OCI-M1 (cell line): ENCODE measurements at places on chromosomes 1 and 21.

GRCh38 chr1:151476083-151476482, 16.8 kb upstream of the POGZ start:
- no peak for DNase-seq

DNA sequence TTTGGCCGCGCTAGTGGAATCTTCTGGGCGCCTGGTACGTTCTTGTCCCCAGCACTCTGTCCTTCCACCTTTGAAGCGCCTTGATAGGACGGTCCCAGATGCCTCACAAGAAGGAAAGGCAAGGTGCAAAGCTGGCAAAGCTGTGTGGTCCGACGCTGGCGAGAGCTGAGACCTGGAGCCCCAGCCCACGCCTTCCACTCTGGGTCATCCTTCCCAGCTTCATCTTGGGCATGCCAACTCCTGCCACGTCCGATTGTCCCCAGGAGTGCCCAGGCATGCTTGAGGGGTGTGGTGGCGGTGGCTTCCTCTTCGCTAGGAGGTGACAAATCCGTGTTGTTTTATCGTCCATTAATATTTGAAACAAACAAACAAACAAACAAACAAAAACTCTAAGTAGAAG, 123.9 kb upstream of the DPYD start:
- DNase-seq, result no peak

GRCh38 chr1:217078078-217078690, 355.0 kb upstream of the ESRRG start:
- no peak for DNase-seq

- no peak for DNase-seq
Measured at GRCh38 chr21:17044696-17045095, 468.1 kb upstream of the CXADR start.

- peak; percentile 98 for DNase-seq
Measured at GRCh38 chr1:183635606-183636333, at the start of gene ARPC5. Gene ARPC5, minus strand, starts transcription at chr1:183635783. Its CDS starts 124 bp downstream, at chr1:183635659.

- DNase-seq, result no peak
Measured at GRCh38 chr1:235095938-235096562, 32.6 kb downstream of the TOMM20 start.

GRCh38 chr1:17615157-17615556, 75.7 kb downstream of the ARHGEF10L start:
- DNase-seq, result no peak

DNA sequence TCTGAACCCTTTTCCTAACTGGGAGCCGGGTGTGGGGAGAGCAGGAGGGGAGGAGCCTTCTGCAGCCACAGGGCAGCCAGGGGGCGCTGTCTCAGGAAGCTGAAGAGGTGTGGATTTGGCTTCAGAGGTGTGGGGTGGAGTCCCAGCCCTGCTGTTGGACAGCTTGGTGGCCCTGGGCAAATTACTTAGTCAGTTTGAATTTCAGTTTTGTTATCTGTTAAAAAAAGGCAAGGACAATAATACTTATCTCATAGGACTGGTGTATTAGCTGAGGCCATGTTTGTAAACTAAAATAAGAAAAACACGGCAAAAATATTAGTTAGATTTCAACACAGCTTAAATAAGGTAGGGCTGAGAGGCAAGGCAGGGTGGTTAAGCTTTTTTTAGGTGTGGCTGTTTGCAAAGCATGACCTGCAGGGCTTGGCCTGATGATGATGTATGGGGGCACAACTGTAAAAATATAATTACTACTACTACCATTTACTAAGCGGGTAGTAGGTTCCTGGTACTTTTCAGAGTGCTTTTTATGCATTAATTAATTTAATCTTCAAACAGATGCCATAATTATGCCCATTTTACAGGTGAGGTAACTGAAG, 111.8 kb downstream of the PLXNA2 start:
- peak; percentile 87 for DNase-seq

- no peak for DNase-seq
Measured at GRCh38 chr1:14946684-14947238, 206.8 kb upstream of the TMEM51 start.

DNA sequence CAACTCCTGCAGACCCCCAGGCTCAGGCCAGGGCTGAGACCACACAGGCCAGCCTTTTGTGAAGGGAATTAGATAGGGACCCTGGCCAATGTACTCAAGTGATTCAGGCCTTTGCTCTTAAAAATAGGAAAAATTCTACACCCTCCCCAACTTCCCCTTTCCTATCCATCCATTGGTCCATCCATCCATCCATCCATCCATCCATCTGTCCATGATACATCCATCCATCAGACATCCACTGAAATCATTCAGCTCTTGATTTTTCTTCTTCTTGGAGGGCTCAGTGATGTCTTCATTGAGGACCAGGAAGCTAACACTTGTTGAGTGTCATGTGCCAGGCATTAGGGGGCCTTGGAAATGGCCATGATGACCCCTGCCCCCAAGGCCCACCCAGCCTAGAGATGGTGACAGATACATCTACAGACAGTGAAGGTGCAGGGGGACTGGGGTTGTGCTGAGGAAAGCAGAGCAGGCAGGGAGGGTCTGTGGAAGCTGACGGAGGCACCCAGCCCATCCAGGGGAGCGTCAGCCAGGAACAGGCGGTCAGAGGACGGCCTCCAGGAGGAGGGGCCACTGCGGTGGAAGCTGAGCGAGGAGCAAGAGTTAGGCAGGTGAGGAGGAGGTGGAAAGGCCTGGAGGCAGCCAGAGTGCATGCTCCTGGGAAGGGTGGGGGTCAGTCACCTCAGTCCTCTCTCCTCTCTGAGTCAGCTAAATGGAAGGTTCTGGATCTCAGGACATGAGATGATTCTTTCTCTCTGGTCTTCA, 81.9 kb downstream of the EPHB2 start:
- no peak for DNase-seq

- DNase-seq, result peak; percentile 91
Measured at GRCh38 chr1:207691841-207692240, 46.9 kb downstream of the CR1L start.

GRCh38 chr1:8011016-8011415, 15.1 kb downstream of the ERRFI1 start:
- DNase-seq, result no peak

- DNase-seq, result no peak
Measured at GRCh38 chr21:43781846-43782245, 5.7 kb upstream of the CSTB start.

DNA sequence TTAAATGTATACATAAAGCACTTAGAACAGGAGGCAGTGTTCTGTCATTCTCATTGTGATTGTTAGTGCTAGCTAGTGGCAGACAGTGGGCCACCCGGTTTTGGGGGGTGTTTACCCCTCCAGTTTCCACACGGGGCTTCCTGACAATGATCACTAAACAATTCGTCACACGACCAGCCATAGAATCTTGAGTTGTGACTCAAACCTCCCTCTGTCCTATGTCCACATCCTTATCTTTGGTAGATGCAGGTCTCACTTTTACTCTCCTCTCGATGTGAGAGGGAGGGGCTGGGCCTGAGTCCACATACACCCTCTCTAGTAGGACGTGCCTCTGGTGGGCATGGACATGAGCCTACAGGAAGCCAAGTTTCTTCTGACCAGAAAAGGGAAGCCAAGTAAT, 92.6 kb upstream of the SSX2IP start:
- DNase-seq, result no peak

GRCh38 chr1:151251656-151252470, 2.7 kb upstream of the PSMD4 start:
- peak; percentile 91 for DNase-seq

- no peak for DNase-seq
Measured at GRCh38 chr21:21268061-21268471, 269.9 kb downstream of the NCAM2 start.
